ENCODE measurements at places on chromosomes 1 and 21.

DNA sequence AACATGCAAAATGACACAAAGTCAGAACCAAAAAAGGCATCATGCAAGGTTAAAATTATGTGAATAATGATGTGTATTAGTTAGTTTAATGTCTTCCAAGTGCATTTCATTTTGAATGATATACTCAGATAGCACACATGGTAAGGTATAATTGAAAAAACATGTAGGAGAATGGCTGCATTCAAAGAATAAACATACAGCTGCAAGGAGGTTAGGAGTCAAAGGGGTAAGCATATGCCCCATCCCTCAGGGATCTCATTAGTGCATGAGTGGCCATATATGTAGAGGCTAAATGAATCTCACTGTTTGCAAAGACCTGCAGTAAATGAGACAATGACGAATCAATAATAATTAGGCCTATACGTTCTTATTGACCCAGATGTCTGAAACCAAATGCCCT lies 179.7 kb upstream of the HOOK1 start:
- DNase-seq: no peak

DNA sequence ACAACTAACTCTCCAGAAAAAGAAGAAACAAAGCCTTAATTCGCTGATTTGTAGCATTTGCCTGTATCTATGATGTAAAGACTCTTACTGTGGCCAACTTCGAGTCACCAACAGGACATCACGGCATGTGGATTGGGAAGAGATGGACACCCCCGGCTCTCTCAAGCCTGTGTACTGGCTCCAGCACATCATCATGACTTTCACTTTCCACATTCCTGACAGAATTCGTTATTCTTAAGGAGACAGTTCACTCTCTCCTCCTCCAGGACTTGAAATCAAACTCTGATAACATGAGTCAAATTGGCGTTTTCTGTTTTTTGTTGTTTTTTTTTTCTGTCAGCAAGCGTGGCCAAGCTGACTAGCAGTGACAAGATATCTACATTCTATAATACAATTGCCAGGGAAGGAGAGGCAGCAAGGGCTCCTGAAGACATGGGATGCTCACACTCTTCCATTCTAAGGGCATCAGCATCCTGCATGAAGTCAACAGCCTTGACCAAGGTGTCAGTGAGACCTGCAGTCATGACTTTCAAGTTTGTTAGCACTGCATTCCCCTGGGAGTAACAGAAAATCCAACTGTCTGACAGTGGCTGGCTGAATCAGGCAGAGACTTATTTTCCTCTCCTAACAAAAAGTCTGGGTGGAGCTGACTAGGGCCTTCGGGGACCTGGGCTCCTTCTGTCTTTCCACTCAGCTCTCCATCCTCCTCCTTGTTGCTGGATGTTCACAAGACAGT lies 13.3 kb upstream of the TRAF3IP3 start:
- DNase-seq: no peak

- no peak for DNase-seq
These were observed 62.4 kb upstream of the NGF start for GRCh38 chr1:115400426-115400825.

GRCh38 chr1:184214128-184214527 lies 162.6 kb downstream of the TSEN15 start:
- DNase-seq: no peak

DNA sequence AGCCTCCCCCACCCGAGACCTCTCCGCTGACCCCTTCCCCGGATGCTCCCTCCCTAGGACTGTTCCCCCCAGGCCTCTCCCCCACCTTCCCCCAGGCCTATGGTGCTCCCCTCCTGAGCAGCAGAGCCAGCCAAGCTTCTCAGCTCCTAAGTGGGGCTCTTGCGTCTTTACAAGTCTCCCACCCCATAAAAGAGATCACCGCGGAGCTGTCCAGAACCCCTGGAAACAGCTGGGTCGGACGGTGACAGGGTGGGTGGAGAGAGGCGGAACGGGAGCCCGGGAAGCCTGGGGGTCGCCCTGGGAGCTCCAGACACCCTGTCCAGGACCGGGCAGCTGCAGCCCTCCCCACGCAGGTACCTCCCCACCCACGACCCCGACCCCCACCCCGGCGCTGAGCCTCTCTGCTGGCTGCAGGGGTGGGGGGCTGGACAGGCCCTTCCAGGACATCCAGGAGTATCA lies 61.2 kb downstream of the WNT9A start:
- DNase-seq: no peak

GRCh38 chr1:36911561-36912364 lies 122.6 kb downstream of the GRIK3 start:
- DNase-seq: no peak
